ENCODE measurements at places on chromosomes 12 and 14.

GRCh38 chr12:68792952-68793351 lies 15.0 kb upstream of the MDM2 start:
- H3K27me3 ChIP-seq = no peaks in the 10 kb centered on the region
- no peaks in the 10 kb centered on the region for H3K4me1 ChIP-seq
- no peak for DNase-seq
- no peaks in the 10 kb centered on the region for H3K36me3 ChIP-seq

DNA sequence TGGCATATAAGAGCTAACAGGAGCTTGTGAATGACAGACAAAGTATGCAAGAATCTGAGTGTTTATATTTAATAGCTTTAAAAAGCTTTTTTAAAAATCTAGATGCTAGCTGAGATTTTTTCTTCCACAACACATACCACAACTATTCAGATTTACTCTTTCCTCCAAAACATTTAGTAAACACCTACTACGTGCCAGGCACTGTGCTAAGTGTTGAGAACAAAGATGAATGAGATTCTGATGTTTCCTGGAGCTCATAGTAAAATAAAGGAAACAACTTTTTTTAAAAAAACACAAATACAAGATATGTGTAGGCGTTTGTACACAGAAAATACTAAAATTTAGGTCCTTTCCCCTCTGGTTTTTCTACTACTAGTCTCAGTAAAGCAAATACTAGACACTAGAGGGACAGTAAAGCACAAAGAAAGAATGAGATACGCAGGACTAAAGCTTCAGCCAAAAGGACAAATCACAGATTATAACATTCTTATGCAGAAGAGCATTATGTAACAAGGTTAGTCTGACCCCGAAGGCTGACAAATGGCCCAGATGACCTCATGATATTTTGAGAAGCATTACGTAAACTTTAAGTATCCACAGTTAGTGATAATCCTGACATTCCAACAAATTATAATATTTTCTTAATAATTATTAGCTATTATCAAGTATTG lies 78.6 kb upstream of the PAWR start:
- H3K36me3 ChIP-seq = peaks cover under 1% of the 10 kb centered on the region
- H3K27ac ChIP-seq = no peak overlapping the region
- H3K4me1 ChIP-seq = no peaks in the 10 kb centered on the region
- H3K4me3 ChIP-seq = no peak overlapping the region

DNA sequence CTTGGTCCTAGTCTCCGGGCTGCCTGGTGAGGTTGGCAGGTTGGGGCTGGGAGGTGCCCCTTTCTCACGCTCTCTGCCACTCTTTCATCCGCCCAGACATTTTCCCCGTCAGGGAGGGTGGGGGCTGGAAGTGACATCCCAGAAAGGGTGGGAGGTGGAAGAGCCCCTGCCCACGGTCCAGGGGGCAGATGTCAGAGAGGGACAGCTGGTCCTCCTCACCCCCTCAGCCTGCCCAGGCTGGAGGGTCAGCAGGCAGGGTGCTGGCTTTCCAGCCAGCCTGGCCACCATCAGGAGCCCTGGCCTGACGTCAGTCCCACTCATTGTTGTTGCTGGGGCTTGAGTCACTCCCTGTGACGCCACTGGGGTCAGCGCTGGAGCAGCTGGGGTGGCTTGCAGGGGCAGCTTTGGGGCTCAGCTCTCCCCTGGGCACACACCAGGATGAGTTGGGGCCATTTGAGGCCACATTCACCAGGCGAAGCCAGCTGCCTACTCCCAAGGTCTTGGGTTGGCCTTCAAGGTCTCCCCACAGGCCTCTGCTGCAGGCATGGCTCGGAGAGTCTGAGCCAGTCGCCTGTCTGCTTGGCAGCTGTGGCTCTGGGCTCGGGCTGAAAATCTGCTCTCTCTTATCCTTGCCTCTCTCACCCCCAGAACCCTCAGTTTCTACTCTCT lies 5.7 kb upstream of the ATG101 start:
- no peaks in the 10 kb centered on the region for H3K27me3 ChIP-seq
- H3K4me1 ChIP-seq = peaks cover 1% of the 10 kb centered on the region
- peaks cover under 1% of the 10 kb centered on the region for H3K36me3 ChIP-seq

DNA sequence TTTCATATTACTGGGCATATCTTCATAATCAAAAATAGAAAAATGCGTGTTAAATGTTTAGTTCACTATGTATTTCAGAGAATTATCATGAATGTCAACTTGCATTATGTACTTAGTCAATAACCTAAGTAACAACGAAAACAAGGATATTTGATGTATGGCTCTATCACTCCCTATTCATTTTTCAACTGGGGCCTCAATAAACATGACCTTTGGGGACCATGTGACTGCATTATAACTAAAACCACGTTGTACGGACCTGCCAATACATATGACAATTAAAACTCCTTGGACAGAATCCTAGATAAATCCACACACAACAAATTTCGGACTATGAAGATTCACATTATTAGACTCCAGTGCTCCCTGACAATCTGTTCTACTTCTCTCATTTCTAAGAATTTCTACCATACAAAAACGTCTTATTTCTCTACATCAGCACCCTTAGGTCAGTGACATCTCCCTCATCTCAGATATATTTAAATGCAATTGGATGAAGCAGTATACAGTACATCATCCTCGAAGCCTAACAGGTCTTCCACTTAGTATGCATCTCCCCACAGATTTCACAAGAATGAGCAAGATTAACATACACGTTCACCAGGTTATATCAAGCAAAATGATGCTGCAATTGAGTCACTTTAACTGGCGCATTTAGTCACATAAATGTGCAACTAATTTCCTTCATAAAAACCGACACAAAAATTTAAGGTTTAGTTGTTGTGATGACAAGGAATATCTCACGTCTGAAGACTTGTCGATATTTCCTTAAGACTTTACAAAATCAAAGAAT lies 1.5 kb downstream of the UBE2N start:
- H3K27me3 ChIP-seq = no peaks in the 10 kb centered on the region
- H3K4me1 ChIP-seq = peaks cover 60% of the 10 kb centered on the region
- no peak for DNase-seq
- H3K27ac ChIP-seq = no peak overlapping the region

DNA sequence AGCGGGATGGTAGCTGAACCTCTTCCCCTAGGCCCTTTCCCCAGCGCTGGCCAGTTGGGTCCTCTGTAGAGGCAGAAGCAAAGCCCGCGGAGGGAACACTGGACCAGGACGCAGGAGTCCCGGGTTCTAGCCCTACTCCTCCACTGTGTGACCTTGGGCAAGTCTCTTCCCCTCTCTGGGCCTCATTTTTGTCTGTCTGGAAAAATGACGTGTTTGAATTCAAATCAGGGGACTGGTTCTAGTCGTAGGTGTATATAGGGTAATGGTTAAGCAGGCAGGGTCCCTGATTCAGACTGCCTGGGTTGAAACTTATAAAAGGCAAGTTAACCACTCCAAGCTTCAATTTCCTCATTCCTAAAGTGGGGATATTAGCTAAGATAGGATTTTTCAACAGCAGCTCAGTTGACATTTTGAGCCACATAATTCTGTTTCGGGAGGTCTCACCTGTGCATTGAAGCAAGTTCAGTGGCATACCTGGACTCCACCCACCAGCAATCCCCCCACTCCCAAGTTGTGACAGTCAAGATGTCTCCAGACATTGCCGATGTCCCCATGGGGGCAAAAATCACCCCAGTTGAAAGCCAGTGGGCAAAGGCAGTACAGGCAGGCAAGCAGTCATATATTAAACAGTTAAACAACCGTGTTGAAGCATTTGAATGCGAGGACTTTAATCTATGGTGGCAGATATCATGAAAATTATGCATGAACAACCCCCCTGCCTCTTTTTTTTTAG lies 899 bp downstream of the TPCN1 start:
- peak overlapping the region; percentile 85 for H3K4me3 ChIP-seq
- DNase-seq = no peak
- H3K4me1 ChIP-seq = peaks cover 23% of the 10 kb centered on the region
- no peaks in the 10 kb centered on the region for H3K27me3 ChIP-seq
- peak overlapping the region; percentile 91 for H3K27ac ChIP-seq

DNA sequence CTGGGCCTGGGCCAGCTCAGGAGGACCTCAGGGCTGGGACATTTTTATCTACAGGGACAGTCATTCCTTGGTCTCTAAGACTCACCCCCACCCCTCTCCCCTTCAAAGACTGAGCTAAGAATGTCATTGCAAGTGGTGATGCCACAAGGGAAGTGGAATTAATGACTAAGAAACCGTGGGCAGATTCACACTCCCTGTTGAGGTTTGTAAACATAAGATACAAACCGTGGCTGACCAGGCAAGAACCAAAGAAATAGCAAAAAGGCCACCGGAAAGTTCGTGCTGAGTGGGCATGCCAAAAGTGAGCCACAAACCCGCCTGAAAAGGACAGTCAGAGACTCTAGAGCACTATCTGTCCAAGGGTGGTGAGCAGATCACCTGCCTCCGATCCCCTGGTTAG lies 25.7 kb downstream of the NUAK1 start:
- H3K27me3 ChIP-seq = no peaks in the 10 kb centered on the region
- DNase-seq = no peak
- H3K4me3 ChIP-seq = no peak overlapping the region
- no peaks in the 10 kb centered on the region for H3K36me3 ChIP-seq
- H3K27ac ChIP-seq = peak overlapping the region; percentile 88

- peaks cover 7% of the 10 kb centered on the region for H3K36me3 ChIP-seq
- no peaks in the 10 kb centered on the region for H3K4me1 ChIP-seq
- no peak for DNase-seq
- no peak overlapping the region for H3K4me3 ChIP-seq
Measured at GRCh38 chr14:100488057-100488456, 99.2 kb downstream of the BEGAIN start.

- H3K27me3 ChIP-seq = no peaks in the 10 kb centered on the region
- H3K36me3 ChIP-seq = no peaks in the 10 kb centered on the region
- DNase-seq = no peak
- no peak overlapping the region for H3K4me3 ChIP-seq
- H3K4me1 ChIP-seq = no peaks in the 10 kb centered on the region
Measured at GRCh38 chr14:32197919-32198318, 3.9 kb upstream of the RNU6-7 start.

DNA sequence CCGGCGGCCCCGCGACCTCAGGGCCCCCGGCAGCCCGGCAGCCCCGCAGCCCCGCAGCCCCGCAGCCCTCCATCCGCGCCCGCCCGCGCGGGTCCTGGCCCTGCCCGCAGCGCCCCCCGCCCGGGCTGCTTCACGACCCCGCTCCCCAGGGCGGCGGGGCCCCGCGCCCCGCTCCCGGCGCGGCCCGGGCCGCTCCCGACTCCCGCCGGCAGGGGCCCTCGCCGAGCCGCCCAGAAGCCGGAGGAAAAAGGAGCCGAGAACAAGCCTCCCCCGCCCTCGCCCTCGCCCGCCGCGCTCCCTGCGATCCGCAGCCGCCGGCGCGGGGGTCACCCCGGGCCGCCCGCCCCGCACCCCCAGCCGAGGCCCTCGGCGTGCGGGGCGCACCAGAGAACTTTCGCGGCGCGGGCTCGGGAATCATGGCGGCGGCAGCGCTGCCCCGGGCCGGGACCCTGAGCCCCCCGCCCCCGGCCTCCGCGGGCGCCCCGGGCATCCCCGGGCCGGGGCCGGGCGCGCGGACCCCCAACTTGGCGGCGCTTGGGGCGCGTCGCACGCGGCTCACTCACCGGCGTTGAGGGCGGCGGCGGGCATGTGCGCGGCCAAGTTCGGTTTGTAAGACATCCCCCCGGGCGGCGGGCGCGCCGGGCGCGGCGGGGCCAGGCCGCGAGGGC lies 521 bp downstream of the CDK2AP1 start:
- peak overlapping the region; percentile 74 for H3K27ac ChIP-seq
- H3K4me3 ChIP-seq = peak overlapping the region; percentile 94
- H3K27me3 ChIP-seq = no peaks in the 10 kb centered on the region
- no peak for DNase-seq

DNA sequence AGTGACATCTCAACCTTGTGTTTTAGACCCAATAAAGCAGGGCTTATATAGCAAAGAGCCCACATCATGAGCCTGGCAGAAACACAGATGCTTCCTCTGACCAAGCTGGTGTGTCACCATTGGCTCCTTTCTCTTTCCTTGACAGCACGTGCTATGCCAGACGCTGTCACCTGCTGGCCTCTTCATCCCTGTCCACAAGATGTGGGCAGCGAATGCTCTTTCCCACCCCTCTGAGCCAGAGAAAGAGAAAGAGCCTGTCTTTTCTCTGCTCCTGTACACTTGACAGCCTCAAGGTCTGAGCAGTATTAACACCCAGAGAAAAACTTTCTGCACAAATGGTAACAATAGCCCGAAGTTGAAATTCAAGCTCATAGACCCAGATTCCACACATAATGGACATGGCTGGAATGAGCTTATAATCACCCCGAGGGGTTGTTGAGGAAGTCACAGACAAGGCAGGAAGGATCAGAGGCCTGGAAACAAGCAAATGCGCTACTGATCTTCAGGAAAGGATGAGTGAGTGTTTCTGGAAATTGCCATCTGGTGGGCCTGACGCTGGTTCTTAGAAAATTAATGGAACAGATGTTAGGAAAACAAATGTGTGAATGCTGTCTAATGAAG lies 8.9 kb downstream of the TGFB3 start:
- peaks cover under 1% of the 10 kb centered on the region for H3K4me1 ChIP-seq
- peaks cover 5% of the 10 kb centered on the region for H3K36me3 ChIP-seq
- no peaks in the 10 kb centered on the region for H3K27me3 ChIP-seq
- H3K27ac ChIP-seq = no peak overlapping the region

DNA sequence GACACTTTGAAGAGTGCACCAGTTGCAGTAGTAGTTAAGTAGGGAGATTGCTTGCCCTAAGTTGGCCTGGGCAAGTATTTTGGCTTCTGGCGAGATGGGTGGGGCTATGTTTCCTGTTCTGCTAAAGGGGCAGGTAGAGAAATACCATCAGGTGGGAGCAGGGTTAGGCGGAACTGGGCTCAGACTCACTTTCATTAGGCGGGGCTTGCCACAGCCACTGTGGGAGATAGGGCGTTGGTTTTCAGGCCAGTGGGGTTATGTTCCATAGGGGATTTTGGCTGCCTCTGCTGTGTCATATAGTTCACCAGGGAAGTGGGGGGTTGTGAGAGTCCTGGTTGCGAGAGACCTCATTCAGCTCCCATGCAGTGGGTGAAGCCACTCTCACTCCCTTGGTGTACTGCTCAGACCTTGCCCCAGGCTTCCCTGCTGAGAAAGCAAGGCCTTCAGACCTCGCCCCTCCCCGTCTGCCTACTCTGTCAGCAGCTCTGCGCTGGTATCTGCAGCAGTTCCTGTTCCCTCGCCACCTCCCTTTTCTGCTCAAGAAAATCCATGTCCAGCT lies 43.3 kb downstream of the AEBP2 start:
- H3K27me3 ChIP-seq = no peaks in the 10 kb centered on the region
- peak overlapping the region; percentile 52 for H3K4me3 ChIP-seq
- peak overlapping the region; percentile 14 for H3K27ac ChIP-seq
- DNase-seq = no peak
- H3K36me3 ChIP-seq = no peaks in the 10 kb centered on the region

- no peaks in the 10 kb centered on the region for H3K4me1 ChIP-seq
- no peak overlapping the region for H3K4me3 ChIP-seq
- no peaks in the 10 kb centered on the region for H3K36me3 ChIP-seq
Measured at GRCh38 chr14:23530375-23531055, 21.1 kb downstream of the ZFHX2 start.

DNA sequence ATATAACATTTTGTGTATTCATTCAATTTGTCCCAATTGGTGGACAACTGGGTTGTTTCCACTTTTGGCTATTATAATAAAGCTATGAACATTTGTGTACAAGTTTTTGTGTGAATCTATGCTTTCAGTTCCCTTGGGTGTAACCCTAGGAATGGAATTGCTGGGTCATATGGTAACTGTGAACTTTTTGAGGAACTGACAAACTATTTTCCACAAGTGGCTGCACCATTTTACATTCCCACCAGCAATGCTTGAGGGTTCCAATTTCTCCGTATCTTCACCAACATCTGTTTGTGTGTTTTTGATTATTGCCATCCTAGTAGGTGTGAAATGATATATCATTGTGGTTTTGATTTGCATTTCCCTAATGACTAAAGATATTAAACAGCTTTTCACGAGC lies 13.0 kb downstream of the LPCAT3 start:
- no peaks in the 10 kb centered on the region for H3K4me1 ChIP-seq
- H3K27me3 ChIP-seq = no peaks in the 10 kb centered on the region
- H3K4me3 ChIP-seq = no peak overlapping the region
- no peak overlapping the region for H3K27ac ChIP-seq
- no peak for DNase-seq
